ENCODE measurements at places on chromosomes 13 and 19.

- DNase-seq, result no peak
Measured at GRCh38 chr19:50022823-50023222, 2.3 kb downstream of the VRK3 start.

DNA sequence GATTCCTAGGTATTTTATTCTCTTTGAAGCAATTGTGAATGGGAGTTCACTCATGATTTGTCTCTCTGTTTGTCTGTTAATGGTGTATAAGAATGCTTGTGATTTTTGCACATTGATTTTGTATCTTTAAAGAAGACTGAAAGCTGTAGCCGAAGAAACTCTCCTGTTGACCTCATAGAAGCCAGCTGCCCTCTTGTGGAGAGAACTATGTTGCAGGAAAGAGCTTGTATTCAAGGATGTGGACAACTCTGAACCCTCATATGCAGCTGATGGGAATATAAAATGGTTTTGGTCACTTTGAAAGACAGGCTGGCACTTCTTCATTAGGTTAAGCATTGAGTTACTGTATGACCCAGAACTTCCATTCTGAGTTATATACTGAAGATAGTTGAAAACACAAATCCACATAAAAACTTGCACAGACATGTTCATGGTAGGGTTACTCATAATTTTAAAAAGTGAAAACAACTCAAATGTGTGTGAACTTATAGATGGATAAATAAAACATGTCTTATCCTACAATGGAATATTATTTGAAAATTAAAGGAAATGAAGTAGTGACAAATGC lies 65.8 kb upstream of the SLITRK6 start:
- no peak for DNase-seq

DNA sequence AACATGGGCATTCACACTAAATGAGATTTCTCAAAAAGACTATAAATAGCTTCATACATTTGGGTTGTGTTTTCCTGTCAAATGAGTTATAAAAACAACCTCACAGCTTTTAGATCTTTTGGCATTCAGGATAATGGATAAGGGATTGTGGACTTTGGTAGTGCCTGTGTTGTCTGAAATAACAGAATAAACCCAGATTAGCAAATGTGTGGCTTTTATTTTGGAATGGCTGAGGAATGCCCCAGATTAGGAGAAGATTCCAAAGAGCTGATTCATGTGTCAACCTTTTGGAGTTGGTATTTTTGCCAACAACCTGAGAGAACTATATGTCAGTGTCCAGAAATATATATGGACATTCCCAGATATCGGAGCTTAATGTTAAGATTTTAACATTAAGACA lies 164.7 kb downstream of the MTUS2 start:
- DNase-seq, result no peak

DNA sequence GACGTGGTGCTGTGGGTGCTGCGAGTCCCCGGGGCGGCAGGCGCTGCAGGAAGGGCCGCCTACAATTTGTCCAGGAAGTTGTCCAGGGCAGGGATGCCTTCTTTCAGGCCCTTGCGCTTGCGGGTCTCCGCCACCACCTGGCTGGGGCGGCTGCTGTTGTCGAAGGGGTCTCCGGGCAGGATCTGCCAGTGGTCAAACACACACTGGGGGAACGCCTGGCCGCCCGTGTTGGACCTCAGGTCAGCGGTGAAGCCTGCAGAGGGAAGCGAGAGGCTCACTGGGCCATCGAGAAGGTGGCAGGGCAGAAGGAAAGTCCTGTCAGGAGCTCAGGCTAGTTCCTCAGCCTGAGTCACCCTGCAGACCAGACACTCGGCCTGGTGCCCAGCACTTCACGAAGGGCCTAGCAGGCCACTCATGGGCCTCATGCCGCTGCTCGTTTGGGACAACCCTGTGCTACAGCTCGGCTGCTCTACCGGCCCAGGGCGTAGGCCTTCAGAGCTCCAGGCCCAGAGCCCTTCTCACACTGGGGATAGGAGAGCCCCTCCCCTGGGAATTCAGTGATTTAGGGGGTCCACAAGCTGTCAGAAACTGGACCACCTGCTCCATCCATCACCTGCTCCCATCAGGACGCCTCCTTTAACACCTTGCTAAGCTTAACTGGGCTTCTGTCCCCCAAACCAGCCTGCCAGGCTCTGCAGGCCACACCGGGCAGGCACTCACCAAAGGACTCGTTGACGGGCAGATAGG lies 5.8 kb upstream of the DAPK3 start:
- peak; percentile 8 for DNase-seq

DNA sequence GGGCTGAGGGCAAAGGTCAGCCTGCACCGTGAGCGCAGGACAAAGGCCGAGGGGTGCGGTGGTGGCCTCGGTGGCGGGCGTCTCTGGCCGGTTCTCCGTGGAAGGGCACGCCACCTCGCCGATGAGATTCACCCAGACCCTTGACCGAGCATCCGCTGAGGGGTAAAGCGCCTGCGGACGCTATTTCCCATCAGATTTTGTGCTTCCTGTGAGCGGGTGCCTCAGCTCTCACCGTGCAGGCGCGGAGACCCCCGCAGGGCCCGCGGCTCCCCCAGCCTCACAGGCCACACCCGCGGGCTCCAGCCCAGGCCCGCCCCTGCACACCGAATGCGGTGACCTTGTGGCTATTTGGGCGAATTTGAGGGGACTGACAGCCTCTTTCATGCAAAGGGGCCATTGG lies 348.0 kb downstream of the TEX29 start:
- DNase-seq, result no peak

- no peak for DNase-seq
Measured at GRCh38 chr19:35757231-35757748, 461 bp upstream of the HSPB6 start.

All from stimulated activated CD4-positive, alpha-beta T cell treated with anti-CD3 and anti-CD28 coated beads, Interleukin-4, amount 100 ng/mL, for 24 hours (primary cell).